ENCODE measurements at places on chromosomes 6 and 20. TPM values are rescaled to one million over a fixed set of nuclear protein-coding genes. Genes with fewer than 3 reads are reported as not detected.

Gene ZBTB24
- total RNA-seq: 12.0 TPM

Gene RAB44
- total RNA-seq: 0.26 TPM

Gene PTK6
- total RNA-seq: 2.8 TPM

Gene TSPYL4
- 17.0 TPM for total RNA-seq

Gene TMEM14A
- total RNA-seq: 34.2 TPM

Gene RWDD2A
- 4.9 TPM for total RNA-seq

Gene TTK
- total RNA-seq: 21.9 TPM

DNA sequence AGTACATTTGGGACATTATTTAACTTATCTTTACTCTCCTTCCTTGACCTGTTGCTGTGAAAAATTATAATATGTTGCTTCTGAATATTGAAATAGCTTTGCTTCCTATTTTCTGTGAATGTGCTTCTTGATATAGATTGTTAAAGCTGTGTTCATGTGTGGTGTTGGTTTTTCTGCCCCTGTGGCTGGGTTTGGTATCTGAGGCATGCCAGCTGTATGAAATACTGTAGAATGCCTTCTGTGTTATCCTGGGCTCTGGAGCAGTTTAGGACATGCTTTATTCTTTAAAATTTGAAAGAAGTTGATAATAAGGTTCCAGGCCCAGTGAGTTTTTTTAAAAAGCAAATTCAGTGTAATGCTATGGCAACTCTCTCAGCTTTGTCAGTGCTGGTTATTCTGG, 71.7 kb downstream of the HIVEP1 start:
- DNase-seq: no peak

- DNase-seq: no peak
These were observed 9.8 kb upstream of the ZNFX1 start for GRCh38 chr20:49287555-49288249.

DNA sequence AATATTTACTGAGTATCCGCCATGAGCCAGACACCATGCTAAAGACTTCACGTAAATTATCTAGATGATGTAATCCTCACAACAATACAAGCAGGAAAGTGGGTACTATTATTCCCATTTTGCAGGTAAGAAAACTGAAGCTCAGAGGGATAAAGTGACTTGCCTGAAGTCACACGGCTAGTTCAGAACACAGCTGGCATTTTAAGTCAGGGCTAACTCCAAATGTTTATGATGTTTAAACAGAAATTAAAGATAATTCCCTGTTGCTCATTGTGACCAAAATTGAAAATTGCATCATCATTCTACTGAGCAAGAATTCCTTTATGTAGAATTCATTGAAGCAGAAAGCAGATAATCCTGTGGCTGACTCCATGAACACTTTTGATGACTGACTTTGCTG, 71.3 kb upstream of the STXBP5 start:
- DNase-seq: no peak

- no peak for DNase-seq
These were observed 31.5 kb downstream of the PYGB start for GRCh38 chr20:25279403-25279802.

- no peak for DNase-seq
These were observed 74.2 kb downstream of the TOX2 start for GRCh38 chr20:43988867-43989266.

- no peak for DNase-seq
These were observed 46.0 kb upstream of the UST start for GRCh38 chr6:148700741-148701311.

DNA sequence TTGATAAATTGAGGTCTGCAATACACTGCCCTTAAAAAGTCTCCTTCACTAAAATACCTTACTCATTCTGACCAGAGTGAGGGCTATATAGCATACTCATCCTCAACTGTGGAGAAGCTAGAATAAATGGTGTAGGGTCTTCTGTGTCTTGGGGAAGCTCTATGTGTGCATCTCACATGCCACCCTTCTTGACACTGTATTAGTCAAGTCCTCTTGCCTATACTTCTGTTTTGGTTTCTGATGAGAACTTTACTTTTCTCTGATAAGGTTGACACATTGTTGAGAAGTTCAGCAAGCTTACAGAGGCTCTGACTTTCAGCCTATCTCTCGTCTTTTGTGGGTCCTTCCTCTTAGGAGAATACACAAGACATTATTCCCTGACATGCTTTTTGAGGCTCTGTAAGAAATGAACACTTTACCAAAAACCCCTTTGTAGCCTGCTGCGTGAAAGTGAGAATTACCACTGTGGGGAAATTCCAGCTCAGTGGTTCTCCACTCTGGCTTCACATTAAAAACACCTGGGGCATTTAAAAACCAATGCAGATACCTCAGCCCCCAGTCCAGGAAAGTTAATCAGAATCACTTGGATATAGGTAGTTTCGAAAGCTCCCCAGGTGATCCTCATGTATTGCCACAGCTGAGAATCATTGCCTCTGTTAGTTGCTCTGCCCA, 372.1 kb upstream of the HS3ST5 start:
- DNase-seq: no peak

DNA sequence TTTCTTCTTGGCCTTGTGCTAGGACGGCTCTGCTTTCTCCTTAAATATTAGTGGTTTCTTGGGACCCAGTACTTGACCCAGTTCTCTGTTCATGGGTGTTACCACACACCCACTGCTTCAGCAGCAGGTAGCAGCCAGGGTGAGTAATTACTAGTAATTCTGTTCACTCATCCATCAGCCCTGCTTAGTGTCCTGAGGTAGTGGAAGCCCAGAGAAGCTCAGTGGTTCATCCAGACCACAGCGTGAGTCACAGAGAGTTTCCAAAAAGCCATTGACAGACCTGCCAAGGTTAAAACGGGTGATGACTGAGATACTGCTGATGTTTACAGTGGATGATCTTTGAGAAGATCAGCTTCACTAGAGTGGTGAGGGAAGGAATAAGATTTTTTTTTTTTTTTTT, 51.7 kb upstream of the HINT3 start:
- no peak for DNase-seq

DNA sequence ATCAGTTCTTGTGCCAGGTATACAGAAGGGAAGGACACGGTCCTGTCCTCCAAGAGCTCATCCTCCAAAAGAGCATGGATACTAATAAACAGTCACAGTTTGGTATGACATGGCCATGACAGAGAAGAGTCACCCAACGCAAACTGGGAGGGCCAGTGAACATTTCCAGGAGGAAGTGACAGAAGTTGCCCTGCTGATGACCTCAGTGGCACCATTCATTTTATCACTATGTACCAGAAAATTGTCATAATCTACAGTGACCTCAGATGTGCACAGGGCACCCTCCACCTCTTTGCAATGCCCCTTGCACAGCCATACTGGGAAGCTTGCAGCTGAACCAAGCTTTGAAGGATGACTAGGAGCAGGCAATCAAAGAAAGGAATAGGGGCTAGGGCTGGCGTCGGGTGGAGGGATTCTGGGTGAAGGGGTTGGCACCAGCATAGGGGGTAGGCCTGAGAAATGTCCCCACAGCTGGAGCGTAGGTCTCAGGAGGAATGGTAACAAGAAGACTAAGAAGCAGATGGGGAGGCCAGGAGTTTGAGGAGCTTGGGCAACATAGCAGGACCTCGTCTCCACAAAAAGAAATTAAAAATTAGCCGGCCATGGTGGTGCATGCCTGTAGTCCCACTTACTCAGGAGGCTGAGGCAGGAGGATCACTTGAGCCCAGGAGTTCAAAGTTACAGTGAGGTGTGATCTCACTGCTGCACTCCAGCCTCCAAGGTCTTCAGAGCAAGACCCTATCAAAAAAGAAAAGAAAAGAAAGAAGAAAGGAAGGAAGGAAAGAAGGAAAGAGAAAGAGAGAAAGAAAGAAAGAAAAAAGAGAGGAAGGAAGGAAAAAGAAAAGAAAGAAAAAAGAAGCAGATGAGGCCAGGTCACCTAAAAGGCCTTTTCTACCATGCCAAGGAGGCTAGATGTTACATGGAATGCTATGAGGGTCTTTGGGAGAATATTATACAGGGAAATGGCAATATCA, 65.3 kb upstream of the SNX9 start:
- DNase-seq: no peak

DNA sequence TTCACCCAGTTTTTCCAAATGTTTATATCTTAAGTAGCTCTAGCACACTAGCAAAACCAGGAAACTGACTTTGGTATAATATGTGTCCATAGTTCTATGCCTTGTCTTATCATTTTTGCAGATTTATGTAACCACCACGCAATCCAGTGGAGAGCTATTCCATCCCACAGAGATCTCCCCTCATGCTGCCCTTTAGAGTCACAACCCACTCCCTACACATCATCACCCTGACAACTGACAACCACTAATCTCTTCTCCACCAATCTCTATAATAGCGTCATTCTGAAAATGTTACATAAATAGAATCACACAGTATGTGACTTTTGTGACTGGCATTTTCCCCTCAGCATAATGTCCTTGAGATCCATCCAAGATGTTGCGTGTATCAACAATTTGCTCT, 29.1 kb downstream of the HLA-DRB5 start:
- no peak for DNase-seq

DNA sequence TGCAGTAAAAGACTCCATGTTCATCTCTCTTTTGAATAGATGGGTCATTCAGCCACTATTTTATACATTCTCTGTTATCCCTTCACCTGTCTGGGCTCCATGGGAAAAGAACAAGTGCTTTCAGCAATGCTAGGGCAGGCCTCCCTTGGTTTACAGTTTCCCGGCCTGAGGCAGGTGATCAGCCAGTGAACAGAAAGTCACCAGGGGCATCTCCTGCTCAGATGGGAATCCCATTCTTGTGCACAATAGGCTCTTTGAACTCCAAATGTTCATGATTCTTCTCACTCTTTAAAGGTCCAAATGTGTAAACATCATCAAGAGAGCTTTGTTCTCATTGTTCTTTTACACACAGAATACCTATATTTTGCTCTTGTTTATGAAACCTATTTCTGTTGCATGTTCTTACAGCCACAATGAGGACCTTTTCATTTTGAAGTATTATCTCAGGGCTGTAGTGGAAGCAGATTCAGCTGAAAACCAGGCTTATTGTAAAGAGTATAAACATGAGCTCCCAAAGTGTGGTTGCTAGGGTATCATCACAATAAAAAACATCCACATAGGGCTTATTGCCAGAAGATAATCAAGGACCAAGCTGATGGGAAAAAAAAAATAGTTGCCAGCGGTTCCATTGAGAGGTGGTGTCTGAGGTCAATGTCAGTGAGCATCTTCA, 267.1 kb upstream of the SGK1 start:
- DNase-seq: no peak

DNA sequence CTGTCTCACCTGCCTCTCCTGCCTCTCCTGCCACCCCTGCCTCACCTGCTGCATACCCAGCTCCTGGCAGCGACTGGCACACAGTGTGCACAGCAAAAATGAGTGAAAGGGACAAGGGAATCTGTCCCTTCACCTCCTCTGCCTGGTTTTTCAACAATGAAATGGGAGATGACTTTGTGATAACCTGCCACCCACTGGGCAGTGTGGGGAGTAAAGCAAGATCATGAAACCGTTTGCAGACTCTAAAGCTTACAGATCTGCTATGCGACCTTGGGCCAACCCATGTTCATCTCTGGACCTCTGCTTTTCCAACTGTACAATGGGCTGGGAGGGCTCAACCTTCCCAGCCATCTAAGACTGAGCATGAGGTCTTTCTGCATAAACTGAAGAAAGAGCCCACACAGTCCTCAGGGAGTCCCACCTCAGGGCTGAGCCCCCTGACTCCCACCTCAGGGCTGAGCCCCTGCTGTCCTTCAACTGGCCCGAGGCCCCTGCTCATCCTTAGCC, 81.1 kb downstream of the RIPOR3 start:
- DNase-seq: no peak

GRCh38 chr6:53056273-53056672, 8.9 kb upstream of the FBXO9 start:
- no peak for DNase-seq

GRCh38 chr20:11844691-11845090, 73.0 kb upstream of the BTBD3 start:
- DNase-seq: no peak

GRCh38 chr6:136464874-136465273, 85.3 kb downstream of the MAP7 start:
- DNase-seq: no peak

DNA sequence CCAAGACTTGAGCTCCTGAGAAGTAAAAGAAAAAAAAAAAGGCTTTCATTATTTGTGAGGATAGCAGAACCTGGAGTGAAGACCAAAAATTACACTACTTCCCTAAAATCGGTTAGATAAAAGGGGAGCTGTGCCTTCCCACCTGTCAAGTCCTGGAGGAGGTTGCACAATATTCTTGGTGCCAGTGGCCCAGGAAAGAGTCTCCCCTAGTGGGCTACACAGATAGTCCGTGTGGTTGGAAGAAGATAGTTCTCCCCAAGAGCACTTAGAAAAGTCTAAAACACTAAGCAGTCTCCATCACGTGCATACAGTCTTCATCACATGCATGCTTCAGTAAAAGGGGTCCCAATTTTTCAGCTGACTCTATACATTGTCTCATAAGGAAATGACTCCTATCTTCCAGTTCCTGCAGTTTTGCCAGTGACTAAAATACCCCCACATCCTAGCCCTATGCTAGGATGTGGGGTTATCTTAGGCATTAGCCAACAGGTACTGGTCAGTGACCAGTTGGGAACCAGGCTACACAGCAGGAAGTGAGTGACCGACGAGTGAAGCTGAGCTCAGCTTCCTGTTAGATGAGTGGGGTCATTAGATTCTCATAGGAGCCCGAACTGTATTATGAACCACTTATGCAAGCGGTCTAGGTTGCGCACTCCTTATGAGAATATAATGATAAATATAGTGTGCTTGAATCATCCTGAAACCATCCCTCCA, 199.5 kb upstream of the FAM83B start:
- DNase-seq: no peak

DNA sequence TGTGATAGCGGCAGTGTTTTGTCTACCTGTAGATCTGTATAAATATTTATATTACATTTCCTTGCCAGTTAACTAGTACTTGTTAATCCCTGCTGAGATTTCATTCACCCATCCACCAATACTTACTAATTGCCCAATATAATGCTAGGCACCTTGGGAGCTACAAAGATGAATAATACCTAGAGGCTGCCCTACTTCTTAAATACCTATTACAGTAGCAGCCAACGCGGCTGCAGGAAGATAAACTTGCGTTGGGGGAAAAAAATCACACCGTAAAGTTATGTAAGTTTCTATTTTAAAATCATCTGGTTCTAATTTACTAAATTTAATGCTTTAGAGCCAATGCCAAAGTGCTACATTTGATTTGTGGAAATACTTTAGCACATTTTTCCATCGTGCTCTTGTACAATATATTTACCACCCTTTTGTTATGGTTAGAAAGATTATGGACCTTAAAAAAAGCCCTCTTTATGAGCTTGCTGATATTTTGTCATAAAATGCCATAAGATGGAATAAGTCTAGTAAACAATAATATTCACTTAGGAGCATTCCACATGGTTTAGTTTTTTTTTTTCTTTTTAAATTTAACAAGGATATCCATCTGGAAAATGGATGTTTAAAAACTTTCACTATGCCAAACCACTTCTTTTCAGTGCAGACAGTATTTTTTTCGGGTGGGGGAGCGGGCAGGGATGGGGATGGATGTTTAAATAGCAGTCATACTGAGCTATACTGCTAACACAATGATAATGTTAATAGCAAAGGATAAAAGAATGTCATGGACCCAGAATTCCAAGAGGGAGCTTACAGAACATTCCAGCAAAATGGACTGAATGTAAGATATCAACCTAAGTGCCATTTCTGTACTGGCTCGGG, 13.2 kb upstream of the NEDD9 start:
- DNase-seq: no peak
